ENCODE measurements at places on chromosomes 2 and 18. TPM values are rescaled to one million over a fixed set of nuclear protein-coding genes. Genes with fewer than 3 reads are reported as not detected.

DYSF gene
- total RNA-seq, result 10.6 TPM

DNA sequence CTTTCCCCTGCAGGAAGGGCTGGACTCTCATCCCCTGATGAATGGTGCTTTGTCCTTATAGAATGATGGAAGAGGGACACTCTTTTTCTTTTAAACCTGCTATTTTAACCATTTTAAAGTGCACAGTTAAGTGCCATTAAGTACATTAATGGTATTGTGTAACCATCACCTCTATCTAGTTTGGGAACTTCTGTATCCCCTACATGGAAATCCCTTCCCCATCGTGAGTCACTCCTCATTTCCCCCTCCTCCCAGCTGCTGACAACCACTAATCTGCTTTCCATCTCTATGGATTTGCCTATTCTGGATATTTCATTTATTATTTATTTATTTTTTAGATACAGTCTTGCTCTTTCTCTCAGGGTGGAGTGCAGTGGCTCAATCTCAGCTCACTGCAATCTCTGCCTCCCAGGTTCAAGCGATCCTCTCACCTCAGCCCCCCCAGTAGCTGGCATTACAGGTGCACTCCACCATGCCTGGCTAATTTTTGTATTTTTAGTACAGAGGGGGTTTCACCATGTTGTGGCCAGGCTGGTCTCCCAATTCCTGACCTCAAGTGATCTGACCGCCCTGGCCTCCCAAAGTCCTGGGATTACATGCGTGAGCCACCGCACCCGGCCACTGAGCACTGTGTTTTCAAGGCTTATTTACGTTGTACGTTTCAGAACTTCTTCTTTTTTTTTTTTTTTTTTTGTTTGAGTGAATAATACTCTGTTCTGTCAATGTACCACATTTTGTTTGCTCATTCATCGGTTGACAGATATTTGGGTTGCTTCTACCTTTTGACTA, 15.8 kb downstream of the DGKD start:
- H3K4me1 ChIP-seq, result no peaks in the 10 kb centered on the region
- peaks cover 18% of the 10 kb centered on the region for H3K36me3 ChIP-seq
- H3K27ac ChIP-seq, result no peak overlapping the region

- H3K27me3 ChIP-seq, result no peaks in the 10 kb centered on the region
- DNase-seq, result no peak
- no peak overlapping the region for H3K27ac ChIP-seq
- H3K36me3 ChIP-seq, result no peaks in the 10 kb centered on the region
- H3K4me3 ChIP-seq, result no peak overlapping the region
Observed at GRCh38 chr2:108315444-108315934, 26.8 kb downstream of the SULT1C2 start.

DNA sequence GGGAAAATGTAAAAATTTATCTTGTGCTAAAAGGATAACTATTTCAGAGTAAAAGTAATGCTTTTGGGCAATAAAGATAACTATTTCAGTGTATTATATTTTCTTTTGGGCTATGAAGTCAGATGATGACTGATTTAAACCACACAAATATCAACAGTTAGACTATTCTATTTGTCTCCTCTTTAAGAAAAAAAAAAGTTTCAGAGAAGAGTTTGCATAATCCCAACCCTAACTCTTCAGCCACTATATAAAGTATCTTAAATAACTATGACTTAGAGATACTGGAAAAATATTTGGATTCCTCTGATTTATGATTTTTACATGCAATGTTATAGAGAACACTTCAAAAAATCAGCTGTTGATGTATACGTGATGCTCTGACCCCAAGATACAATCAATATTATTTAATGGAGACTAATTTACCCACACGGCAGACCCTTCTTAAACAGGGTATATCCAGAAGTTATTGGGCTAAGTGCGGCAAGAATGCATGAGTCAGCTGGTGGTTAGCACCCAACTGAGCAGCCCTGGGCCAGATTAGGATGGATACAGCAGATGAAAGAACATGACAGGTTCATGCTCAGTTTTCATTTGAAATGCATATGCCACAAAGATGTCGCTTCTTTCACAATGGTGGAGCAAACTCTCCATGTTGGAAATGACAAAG, 279.0 kb downstream of the AFF3 start:
- H3K4me1 ChIP-seq, result no peaks in the 10 kb centered on the region
- peaks cover 52% of the 10 kb centered on the region for H3K27me3 ChIP-seq
- no peak for DNase-seq
- H3K36me3 ChIP-seq, result no peaks in the 10 kb centered on the region

GRCh38 chr2:111634995-111635538, 248.9 kb downstream of the ANAPC1 start:
- H3K27me3 ChIP-seq, result no peaks in the 10 kb centered on the region
- no peak for DNase-seq
- H3K4me1 ChIP-seq, result no peaks in the 10 kb centered on the region
- no peaks in the 10 kb centered on the region for H3K36me3 ChIP-seq

GRCh38 chr18:61893971-61894750, 1.4 kb upstream of the RNF152 start:
- H3K4me1 ChIP-seq, result no peaks in the 10 kb centered on the region
- no peaks in the 10 kb centered on the region for H3K36me3 ChIP-seq
- H3K27ac ChIP-seq, result no peak overlapping the region

DNA sequence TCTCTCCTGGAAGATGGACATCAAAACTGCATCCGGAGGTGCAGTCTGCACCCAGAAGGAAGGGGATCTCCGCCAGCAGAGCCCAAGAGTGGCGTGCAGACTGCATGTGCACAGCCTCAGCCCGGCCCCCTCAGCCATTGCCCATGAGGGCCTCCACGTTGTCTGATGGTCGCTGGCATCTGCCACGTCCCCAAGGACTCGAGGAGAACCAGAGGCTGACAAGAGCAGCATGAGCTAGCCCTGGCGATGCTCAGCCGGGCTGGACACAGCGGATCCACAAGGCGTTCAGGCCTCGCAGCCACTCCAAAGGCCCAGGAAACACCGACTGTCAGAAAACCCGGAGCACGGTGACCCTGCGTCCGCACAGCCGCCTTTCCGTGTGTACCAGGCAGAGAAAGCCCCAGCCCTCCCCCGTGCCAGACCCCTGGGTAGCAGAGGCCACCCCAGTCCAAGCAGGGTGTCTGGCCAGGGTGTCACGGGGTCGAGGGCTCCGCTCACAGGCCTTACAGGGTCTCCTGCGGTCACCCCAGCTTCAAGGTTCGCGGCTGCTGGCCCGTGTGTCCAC, 48.3 kb downstream of the SLC66A2 start:
- no peak for DNase-seq
- no peaks in the 10 kb centered on the region for H3K27me3 ChIP-seq
- H3K27ac ChIP-seq, result no peak overlapping the region
- no peaks in the 10 kb centered on the region for H3K36me3 ChIP-seq
- no peak overlapping the region for H3K4me3 ChIP-seq

GRCh38 chr2:26008095-26008494, 25.8 kb upstream of the RAB10 start:
- H3K36me3 ChIP-seq, result no peaks in the 10 kb centered on the region
- peak overlapping the region; percentile 96 for H3K27ac ChIP-seq
- H3K27me3 ChIP-seq, result no peaks in the 10 kb centered on the region

DNA sequence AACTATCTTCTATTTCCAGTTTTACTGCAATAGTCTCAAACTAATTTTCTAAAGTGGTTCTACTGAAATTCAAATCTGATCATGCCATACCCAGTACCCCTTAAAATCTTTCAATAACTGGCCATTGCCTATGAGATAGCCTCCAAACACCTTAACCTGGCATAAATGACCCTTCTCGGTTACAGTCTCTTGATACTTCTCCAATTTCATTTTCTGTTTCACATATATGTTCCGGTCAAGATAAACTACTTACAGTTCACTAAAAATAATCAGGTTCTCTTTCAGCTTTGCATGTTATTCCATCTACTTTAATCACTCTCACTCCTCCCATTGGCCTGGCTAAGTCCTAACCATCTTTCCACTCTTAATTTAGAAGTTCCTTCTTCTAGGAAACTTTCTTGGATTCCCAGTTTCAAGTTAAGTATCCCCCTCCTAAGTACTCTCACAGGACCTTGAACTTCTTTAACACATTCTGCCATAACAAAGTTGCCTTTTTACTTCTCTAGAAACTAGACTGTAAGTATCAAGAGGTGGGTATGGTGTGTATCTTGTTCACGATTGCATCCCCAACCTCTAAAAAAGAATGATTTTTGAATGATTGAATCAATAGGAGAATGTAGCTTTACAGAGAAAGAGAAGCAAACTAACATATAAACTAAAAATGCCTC, 110.2 kb upstream of the RBBP8 start:
- H3K27me3 ChIP-seq, result no peaks in the 10 kb centered on the region
- DNase-seq, result no peak
- no peak overlapping the region for H3K4me3 ChIP-seq
- peaks cover 12% of the 10 kb centered on the region for H3K4me1 ChIP-seq
- H3K36me3 ChIP-seq, result no peaks in the 10 kb centered on the region
- no peak overlapping the region for H3K27ac ChIP-seq
